ENCODE measurements at places on chromosomes 3 and 15. TPM values are rescaled to one million over a fixed set of nuclear protein-coding genes. Genes with fewer than 3 reads are reported as not detected.

Gene ADGRG7
- total RNA-seq = not detected

Gene CNTN3
- total RNA-seq = not detected

GRCh38 chr15:58410353-58410752 is 21.4 kb upstream of the LIPC start:
- peak; percentile 48 for DNase-seq
- no peaks in the 10 kb centered on the region for H3K27me3 ChIP-seq
- H3K27ac ChIP-seq = peak overlapping the region; percentile 84
- H3K36me3 ChIP-seq = no peaks in the 10 kb centered on the region
- peak overlapping the region; percentile 69 for H3K4me3 ChIP-seq

DNA sequence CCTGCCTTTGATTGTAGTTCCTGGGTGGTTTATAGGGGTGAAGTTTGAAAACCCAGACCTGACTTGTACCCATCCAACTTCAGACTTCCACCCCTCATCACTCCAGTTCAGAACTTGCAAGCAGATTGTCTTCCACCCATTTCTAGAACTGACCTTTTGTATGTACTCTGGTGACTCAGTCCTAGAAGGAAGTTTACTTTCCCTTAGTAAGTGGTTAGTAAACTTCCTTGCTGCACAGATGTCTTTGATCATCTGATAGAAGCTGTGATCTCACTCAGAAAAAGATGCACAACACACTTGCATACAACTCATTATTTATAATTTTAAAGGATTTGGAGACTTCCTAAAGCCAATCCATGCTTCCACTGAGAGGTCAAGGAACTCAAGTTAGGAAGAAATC is 368.0 kb downstream of the MFSD1 start:
- H3K27me3 ChIP-seq = no peaks in the 10 kb centered on the region
- no peak for DNase-seq
- no peak overlapping the region for H3K4me3 ChIP-seq
- no peaks in the 10 kb centered on the region for H3K4me1 ChIP-seq
- no peak overlapping the region for H3K27ac ChIP-seq
- no peaks in the 10 kb centered on the region for H3K36me3 ChIP-seq

- H3K4me1 ChIP-seq = no peaks in the 10 kb centered on the region
- no peaks in the 10 kb centered on the region for H3K27me3 ChIP-seq
- no peak for DNase-seq
- peaks cover 40% of the 10 kb centered on the region for H3K36me3 ChIP-seq
- no peak overlapping the region for H3K4me3 ChIP-seq
Observed at GRCh38 chr3:125238759-125239158, 26.2 kb upstream of the SLC12A8 start.

Gene MITF
- total RNA-seq = 0.63 TPM

DNA sequence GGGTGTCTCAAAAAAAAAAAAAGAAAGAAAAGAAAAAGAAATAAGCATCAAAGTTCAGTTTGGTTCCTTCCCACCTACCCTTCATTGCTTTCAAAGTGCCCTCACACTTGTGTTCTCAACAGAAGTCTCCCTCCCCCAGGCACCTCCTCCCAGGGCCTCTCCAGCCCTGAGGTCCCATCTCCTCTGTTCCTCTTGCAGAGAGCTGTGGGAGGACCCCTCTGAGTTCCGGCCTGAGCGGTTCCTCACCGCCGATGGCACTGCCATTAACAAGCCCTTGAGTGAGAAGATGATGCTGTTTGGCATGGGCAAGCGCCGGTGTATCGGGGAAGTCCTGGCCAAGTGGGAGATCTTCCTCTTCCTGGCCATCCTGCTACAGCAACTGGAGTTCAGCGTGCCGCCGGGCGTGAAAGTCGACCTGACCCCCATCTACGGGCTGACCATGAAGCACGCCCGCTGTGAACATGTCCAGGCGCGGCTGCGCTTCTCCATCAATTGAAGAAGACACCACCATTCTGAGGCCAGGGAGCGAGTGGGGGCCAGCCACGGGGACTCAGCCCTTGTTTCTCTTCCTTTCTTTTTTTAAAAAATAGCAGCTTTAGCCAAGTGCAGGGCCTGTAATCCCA is 6.1 kb downstream of the CYP1A2 start:
- no peaks in the 10 kb centered on the region for H3K27me3 ChIP-seq
- no peak overlapping the region for H3K27ac ChIP-seq
- H3K4me3 ChIP-seq = no peak overlapping the region
- no peak for DNase-seq

DNA sequence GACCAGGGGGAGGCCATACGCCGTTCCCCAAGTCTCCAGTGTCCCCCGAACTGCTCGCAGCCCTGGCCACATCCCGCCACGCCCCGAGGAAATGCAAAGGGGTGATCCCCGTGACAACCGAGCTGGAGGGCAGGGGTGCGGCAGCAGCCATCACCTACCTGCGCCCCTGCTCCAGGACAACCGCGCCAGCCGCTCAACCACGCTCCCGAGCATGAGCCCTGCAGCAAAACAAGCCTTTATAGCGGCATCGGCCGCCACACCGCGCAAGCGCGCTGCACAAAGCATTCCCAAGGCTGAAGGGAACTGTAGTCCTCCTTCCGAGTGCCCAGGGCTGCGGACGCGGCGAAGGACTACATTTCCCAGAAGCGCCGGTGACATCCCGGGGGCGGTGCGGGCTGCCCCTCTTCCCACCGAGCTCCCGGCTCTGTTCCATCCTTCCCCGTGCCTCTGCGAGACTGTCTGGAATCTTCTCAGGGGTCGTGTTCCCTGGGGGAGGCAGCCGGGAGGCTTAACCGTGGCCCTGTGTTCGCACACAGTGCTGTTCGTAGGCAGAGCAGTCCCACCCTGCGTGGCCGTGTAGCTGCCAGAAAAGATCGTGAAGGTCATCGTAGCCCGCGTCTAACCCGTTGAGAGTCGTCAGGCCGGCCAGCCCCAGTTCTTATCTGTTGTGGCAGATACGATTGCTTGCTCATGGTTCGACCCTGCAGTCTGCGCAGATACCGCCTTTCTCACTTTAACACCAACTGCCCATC is at the start of gene ABCC5:
TSS of gene ABCC5 (minus strand) at position 213 of the 752 bp plus-strand sequence. CDS start 3,492 bp downstream, outside the sequence.
- H3K4me1 ChIP-seq = peaks cover 17% of the 10 kb centered on the region

Gene LYZL4
- total RNA-seq = not detected

GRCh38 chr3:99637368-99638111 is 854 bp upstream of the COL8A1 start:
- no peak overlapping the region for H3K27ac ChIP-seq
- H3K27me3 ChIP-seq = peaks cover 57% of the 10 kb centered on the region
- H3K4me1 ChIP-seq = peaks cover 13% of the 10 kb centered on the region
- H3K36me3 ChIP-seq = no peaks in the 10 kb centered on the region
- H3K4me3 ChIP-seq = peak overlapping the region; percentile 45

Gene GOLGA6L25
- not detected for total RNA-seq

- H3K27me3 ChIP-seq = peaks cover 15% of the 10 kb centered on the region
- no peaks in the 10 kb centered on the region for H3K4me1 ChIP-seq
- no peaks in the 10 kb centered on the region for H3K36me3 ChIP-seq
- DNase-seq = no peak
- H3K27ac ChIP-seq = no peak overlapping the region
Observed at GRCh38 chr15:70375006-70375431, 277.3 kb upstream of the TLE3 start.

DNA sequence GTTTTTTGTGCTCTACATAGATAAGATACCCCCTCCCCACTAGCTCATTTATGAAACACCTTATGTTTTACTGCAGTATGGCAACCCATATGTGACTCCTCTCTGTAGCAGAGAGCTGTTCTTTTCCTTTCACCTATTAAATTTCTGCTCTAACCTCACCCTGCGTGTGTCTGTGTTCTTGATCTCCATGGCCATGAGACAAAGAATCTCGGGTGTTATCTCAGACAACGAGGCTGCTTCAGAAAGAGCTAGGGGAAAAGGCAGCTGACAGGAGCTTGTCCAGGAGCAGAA is 18.0 kb downstream of the CCR8 start:
- H3K4me3 ChIP-seq = no peak overlapping the region
- H3K36me3 ChIP-seq = no peaks in the 10 kb centered on the region
- H3K27me3 ChIP-seq = no peaks in the 10 kb centered on the region
- DNase-seq = no peak
- H3K27ac ChIP-seq = no peak overlapping the region

Gene DAZL
- total RNA-seq = not detected

GRCh38 chr3:150723946-150724345 is 20.2 kb upstream of the ERICH6 start:
- no peaks in the 10 kb centered on the region for H3K27me3 ChIP-seq
- H3K36me3 ChIP-seq = no peaks in the 10 kb centered on the region
- no peak overlapping the region for H3K27ac ChIP-seq
- no peak for DNase-seq

GRCh38 chr3:114216186-114216970 is 21.0 kb downstream of the ZNF80 start:
- no peak overlapping the region for H3K27ac ChIP-seq
- peaks cover 15% of the 10 kb centered on the region for H3K36me3 ChIP-seq
- H3K4me3 ChIP-seq = no peak overlapping the region
- no peak for DNase-seq
- H3K4me1 ChIP-seq = peaks cover 38% of the 10 kb centered on the region

- H3K4me3 ChIP-seq = no peak overlapping the region
- DNase-seq = no peak
- H3K27me3 ChIP-seq = no peaks in the 10 kb centered on the region
- H3K27ac ChIP-seq = no peak overlapping the region
- peaks cover 2% of the 10 kb centered on the region for H3K4me1 ChIP-seq
Observed at GRCh38 chr15:66276546-66276945, 16.8 kb upstream of the DIS3L start.

Gene APH1B
- 6.5 TPM for total RNA-seq

DNA sequence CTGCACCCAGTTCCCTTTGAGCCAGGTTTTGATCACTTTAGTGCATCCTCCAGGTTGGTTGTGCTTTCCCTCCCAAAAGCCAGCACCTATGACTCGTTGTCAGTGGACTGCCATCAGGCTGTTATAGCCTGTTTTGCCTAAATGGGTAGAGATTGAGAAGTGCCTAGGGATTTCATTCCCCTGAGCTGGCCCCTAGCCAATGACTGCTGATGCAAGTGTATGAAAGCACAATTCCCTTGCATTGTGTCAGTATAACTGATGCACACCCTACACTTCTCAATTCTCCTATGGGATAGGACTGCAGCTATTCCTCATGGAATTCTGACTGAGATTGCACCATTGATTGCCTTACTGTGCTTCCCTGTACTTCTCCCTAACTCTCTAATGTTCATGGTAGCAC is 102.1 kb upstream of the ARPP21 start:
- DNase-seq = no peak
- no peaks in the 10 kb centered on the region for H3K36me3 ChIP-seq
- no peak overlapping the region for H3K27ac ChIP-seq

Gene CCDC9B
- total RNA-seq = 0.65 TPM

Gene FOXB1
- total RNA-seq = 0.53 TPM

DNA sequence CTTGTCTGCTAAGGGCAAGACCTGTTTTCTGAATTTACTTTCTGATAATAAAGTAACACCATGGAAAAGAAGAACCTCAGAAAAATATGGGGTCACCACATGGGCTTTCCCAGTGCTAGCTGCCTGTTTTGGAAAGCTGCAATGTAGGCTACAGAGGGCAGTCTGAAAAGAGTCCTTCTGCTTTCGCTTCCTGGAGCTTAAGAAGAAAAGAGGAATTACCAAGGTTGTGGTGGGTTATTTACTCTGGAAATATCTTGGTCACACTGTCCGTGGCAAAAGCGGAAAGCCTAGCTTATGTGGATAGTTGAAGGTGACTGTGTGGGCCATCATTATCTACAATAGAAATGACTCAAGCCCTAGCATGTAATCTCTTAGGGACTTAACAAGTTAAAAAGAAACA is 31.7 kb upstream of the IP6K2 start:
- no peak for DNase-seq
- H3K27ac ChIP-seq = no peak overlapping the region
- no peaks in the 10 kb centered on the region for H3K4me1 ChIP-seq
- no peaks in the 10 kb centered on the region for H3K27me3 ChIP-seq

DNA sequence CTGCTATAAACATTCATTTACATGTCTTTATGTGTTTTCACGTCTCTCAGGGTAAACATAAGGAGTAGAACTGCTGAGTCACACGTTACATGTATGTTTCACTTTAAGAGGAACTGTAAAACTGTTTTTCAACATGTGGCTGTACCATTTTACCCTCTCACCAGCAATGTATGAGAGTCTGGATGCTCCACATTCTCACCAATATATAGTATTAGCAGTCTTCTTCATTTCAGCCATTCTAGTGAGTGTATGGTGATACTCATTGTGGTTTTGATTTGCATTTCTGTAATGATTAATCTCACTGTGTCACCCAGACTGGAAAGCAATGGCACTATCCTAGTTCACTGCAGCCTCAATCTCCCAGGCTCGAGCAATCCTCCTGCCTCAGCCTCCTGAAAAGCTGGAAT is 37.1 kb downstream of the PHC3 start:
- no peak overlapping the region for H3K4me3 ChIP-seq
- no peaks in the 10 kb centered on the region for H3K27me3 ChIP-seq
- H3K4me1 ChIP-seq = peaks cover 32% of the 10 kb centered on the region
- no peak for DNase-seq

GRCh38 chr3:169701457-169701856 is 37.9 kb upstream of the MECOM start:
- DNase-seq = no peak
- H3K27ac ChIP-seq = no peak overlapping the region
- H3K4me3 ChIP-seq = no peak overlapping the region
- peaks cover 18% of the 10 kb centered on the region for H3K27me3 ChIP-seq
- H3K36me3 ChIP-seq = no peaks in the 10 kb centered on the region

- no peaks in the 10 kb centered on the region for H3K4me1 ChIP-seq
- peaks cover 6% of the 10 kb centered on the region for H3K27me3 ChIP-seq
- no peak overlapping the region for H3K4me3 ChIP-seq
- no peaks in the 10 kb centered on the region for H3K36me3 ChIP-seq
- no peak for DNase-seq
Observed at GRCh38 chr3:81909796-81910195, 148.4 kb upstream of the GBE1 start.

DNA sequence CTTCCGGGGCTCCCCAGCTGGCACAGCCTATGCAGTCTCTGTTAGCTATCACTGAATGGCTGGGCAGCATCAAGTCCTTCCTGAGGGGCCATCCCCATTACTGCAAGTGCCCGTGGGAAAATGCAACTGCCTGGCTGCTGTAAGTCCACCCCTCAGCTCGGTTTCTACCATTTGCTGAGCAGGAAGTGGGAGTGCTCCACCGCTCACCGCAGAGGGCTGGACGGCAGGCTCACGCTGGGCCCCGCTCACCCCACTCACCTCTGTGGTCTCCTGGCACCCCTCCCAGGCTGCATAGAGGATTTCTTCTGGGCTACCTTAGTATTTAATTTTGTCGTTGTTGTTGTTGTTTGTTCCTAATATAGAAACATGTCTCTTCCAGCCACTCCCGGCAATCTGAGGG is 270.2 kb downstream of the PLCL2 start:
- no peak overlapping the region for H3K4me3 ChIP-seq
- peaks cover 38% of the 10 kb centered on the region for H3K4me1 ChIP-seq
- no peak overlapping the region for H3K27ac ChIP-seq
- DNase-seq = no peak
- H3K36me3 ChIP-seq = peaks cover 50% of the 10 kb centered on the region

- H3K27me3 ChIP-seq = peaks cover 16% of the 10 kb centered on the region
- H3K27ac ChIP-seq = no peak overlapping the region
- H3K4me3 ChIP-seq = no peak overlapping the region
- H3K36me3 ChIP-seq = no peaks in the 10 kb centered on the region
- DNase-seq = no peak
Observed at GRCh38 chr15:82944821-82945220, 7.7 kb downstream of the HOMER2 start.

Gene CYP8B1
- total RNA-seq = not detected

Gene LRRC31
- not detected for total RNA-seq

Gene STAB1
- total RNA-seq = 0.09 TPM

Gene NOX5
- total RNA-seq = not detected
